ENCODE measurements at places on chromosomes 6 and 20.

- DNase-seq = peak; percentile 87
These were observed at the start of gene ZC3H12D for GRCh38 chr6:149484733-149485700. TSS of gene ZC3H12D (minus strand) at chr6:149485014. CDS start at chr6:149474543, 10,471 bp downstream.

GRCh38 chr6:69936674-69937363 is 70.5 kb downstream of the COL19A1 start:
- no peak for DNase-seq

DNA sequence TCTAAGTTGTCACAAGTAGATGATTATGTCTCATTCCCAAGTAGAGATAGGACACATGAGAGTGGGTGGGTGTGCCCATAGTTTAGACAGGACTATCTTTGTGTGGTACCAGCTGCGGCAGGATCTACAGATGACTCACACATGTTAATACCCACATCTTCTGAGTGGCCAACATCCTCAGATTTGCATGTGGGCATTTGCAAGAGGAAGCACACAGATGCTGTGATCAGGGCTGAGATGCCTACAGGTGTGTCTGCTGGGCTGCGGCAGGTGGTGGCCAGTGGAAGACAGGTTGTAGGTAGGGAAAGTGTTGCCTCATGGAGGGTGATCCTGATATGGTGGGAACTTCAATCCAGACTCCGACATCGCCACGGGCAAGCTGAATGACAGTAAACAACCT is 50.8 kb downstream of the UTRN start:
- DNase-seq = no peak

- no peak for DNase-seq
These were observed 109.0 kb upstream of the FLRT3 start for GRCh38 chr20:14446446-14446845.

DNA sequence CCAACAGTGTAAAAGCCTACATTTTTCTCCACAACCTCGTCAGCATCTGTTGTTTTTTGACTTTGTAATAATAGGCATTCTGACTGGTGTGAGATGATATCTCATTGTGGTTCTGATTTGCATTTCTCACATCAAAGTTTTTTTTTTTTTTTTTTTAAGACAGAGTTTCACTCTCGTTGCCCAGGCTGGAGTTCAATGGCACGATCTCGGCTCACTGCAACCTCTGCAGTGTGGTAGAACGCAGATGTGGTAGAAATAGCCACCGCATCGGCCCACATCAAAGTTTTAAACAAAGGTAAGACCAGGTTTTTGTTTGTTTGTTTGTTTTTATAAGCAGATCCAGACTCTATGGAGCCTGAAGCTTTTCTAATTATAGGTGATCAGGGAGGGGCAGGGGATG is 12.7 kb upstream of the PPP1R3G start:
- DNase-seq = no peak

- DNase-seq = peak; percentile 23
These were observed 190.3 kb downstream of the TENT5A start for GRCh38 chr6:81562169-81562568.

DNA sequence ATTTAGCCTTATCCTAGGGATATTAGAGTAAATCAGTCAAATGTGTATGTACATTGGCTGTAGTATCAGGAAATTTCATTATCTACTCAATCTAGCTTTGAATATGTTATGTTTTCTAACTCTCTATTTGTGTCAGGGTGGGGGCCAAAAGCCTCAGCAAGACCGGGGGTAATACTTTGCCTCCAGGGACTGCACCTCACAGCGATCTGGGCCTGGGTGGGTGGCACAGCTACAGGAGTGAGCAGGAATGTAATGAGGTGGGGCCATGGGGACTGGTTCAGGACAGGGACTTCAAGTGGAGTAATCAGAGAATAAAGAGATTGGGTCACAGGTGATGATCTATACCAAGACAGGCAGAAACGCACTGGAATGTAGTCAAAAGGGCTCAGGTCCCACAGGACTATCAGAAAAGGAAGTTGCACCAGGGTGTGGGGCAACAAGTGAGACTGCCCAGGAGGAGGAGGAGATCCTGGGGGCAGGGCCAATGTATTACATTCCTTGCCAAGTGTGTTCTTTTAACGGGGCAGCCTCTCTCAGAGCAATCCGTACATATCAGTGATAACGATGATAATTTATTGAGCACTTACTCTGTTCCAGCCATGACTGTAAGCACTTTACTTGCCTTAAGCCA is 54.0 kb downstream of the PIGU start:
- DNase-seq = no peak

DNA sequence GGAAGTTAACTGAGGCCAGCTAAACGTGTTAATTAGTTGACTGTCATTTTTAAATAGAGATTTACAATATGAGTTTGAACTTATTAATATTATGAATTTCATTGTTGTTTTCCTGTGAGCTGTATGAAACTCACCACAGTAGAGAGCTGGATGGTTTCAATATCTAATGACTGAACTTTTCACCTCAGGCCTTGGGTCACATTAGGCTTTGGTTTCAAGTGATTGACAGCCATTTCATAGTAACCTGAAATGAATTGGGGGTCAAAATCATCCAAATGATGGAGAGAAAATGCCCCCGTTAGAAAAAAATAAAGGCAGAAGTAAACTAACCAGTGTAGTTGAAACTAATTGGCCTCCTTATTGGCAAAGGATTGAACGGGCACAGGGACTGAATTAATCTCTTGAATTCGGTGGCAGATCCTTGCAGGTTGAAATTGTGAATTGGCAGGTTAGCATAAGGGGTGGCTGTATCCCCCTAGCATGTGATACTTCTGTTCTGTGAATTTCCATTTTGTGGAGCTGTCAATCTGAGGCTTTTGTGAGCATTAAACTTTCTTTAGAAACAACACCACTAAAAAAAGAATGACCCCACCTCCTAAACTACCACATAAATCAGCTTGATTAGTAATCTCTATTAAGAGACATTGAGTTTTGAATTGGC is 155.1 kb upstream of the MMS22L start:
- DNase-seq = no peak

- DNase-seq = no peak
These were observed 71.5 kb downstream of the PSMG4 start for GRCh38 chr6:3330199-3330598.

DNA sequence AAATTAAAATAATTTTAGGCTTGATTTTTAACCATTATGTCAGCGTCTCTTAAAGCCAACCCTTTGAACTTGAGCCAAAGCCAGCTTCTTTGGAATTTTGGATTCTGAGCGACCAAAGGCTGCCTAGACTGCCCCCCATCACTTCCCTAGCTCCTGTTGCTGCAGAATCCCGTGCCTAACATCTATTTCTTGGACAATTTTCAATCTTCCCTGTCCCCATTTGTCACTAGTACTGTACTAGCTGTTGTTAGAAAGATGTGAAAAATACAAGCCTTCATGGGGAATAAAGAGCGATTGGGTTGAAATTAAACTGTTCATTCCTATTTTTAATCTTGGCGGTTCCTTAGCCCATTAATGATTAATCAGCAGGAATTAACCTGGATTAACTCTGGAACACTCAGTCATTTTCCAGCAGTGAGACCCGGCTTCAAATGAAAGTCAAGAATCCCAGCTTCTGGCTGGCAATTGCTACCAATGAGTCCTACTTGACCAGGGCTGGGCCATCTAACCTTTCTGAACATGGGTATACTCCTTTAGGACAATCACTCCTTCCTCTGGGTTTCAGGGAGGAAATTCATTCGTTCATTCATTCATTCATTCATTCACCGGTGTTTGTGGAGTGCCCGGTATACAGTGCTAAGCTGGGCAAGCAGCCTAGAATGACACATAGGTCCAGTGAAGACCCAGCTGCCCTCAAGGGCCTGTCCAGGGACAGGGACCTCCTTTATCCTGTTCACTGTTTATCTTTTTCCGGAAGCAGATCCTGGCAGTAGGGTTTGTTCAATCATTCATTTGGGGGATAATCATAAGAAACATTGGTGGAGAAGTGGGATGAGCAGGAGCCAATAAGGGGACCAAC is 1.4 kb upstream of the RRBP1 start:
- no peak for DNase-seq

DNA sequence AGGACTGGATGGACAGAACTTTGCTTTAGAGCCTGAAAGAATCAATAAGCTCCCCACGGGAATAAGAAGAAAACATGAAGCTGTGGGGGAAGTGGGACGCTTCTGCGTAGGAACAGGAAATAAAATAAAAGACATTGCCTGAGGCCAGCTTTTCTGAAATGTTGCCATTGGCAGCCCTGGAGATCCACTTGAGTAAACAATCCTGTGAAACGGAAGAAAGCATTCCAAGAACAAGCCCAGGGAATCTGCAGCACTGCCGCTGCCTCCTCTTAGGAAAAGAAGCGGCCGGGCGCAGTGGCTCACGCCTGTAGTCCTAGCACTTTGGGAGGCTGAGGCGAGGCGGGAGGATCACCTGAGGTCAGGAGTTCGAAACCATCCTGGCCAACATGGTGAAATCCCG is 182.3 kb upstream of the RALGAPA2 start:
- no peak for DNase-seq

- no peak for DNase-seq
These were observed 236.4 kb upstream of the PRDM1 start for GRCh38 chr6:105849746-105850145.

- no peak for DNase-seq
These were observed 5.9 kb downstream of the SRSF12 start for GRCh38 chr6:89111933-89112332.

DNA sequence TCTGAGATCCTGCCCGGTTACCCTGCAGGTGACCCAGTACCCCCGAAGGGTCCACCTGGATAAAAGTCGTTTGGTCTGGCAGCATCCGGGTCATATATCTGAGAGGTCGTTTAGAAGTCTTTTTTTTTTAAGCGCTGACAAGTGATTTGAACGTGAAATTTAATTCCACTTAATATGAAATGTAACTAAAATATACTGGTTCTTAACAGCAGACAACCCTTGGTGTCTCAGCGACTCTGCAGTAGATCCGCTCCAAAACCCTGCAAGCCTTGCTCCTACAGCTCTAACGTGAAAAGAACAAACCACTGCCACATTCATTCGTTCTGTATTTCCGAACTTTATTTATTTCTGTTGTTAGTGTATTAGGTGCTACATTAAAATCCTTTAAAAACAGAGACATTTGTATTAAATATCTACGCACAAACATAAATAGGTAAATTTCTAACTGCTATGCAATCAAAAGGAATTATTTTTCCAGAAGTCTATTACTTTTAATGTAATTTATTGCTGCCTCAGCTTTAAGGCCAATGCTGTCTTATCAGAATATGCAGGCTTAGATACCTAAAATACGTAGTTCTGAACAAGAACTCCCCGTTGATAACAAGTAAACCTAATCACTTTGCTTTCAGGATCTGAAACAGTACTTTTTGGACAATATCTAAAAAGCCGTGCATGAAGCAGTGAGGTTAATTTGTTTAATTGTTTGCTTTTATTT is 33.5 kb upstream of the TCF21 start:
- DNase-seq = no peak

DNA sequence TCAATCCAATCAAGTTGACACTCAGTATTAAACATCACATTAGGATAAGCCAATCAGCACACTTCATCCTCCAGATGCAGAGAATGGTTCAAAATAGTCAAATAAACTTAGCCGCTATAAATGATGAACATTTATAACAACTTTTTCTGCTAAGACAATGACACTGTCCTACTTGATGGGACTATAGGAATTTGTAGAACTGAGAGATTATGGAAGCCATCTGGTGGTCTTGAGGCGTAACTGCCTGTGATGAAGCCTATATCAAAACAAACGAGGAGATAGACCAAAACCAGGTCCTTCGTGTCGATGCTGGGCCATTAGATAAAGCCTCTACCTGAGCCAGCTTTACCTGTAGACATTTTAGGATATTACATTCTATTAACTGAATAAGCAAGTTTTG is 631.1 kb downstream of the COL12A1 start:
- peak; percentile 19 for DNase-seq

GRCh38 chr6:151695156-151695555 is 112.3 kb upstream of the ESR1 start:
- no peak for DNase-seq

- DNase-seq = no peak
These were observed 4.8 kb downstream of the MICAL1 start for GRCh38 chr6:109450801-109451200.

DNA sequence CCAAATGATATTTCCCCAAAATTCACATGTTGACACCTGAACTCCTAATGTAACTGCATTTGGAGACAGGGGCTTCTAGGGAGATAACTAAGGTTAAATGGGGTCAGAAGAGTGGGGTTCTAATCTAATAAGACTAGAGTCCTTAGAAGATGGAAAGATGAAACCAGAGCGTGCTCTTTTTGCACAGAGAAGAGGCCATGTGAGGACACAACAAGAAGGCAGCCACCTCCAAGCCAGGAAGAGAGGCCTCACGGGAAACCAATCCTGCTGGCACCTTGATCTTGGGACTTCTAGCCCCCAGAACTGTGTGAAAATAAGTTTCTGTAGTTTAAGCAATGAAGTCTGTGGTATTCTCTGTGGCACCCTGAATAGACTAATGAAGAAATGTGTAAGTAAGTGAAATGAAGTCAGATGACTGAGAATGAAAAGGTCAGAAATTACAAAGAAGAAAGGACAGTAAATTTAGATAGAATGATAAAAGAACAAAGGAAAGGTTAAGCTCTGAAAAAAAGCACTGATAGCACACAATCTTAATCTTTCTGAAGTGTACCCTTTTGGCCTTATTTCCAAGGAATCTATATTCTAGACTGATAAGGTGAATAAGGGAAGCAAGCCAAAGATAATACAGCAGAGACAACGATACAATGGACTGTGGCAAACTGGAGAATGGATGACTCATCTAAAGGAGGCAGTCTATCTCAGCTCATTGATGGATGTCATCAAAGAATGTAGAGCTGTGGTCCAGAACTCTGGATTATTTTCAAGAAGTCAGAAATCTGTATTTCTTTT is 110.4 kb downstream of the MYB start:
- DNase-seq = no peak

DNA sequence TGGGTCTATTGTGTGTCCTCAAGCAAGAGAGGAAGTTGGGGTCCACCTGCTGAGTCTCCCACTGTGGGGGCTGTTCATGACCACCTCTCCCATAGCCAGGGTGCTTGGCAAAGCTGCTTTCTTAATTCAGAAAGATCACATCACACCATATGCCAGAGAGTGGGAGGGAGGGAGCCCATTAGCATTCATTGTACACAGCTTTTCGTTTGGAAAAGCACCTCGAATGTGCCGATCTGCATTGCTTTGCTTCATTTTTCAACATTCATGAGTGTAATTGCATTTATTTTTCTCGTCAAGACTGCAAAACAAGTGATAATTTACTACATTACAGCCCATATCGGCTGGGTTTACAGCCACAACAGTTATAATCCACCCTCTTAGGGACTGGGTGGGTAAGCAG is 327.3 kb downstream of the PTPRT start:
- no peak for DNase-seq

- DNase-seq = no peak
These were observed 184.3 kb downstream of the JARID2 start for GRCh38 chr6:15430186-15430585.

GRCh38 chr20:63531686-63532448 is 5.3 kb downstream of the PTK6 start:
- DNase-seq = no peak

DNA sequence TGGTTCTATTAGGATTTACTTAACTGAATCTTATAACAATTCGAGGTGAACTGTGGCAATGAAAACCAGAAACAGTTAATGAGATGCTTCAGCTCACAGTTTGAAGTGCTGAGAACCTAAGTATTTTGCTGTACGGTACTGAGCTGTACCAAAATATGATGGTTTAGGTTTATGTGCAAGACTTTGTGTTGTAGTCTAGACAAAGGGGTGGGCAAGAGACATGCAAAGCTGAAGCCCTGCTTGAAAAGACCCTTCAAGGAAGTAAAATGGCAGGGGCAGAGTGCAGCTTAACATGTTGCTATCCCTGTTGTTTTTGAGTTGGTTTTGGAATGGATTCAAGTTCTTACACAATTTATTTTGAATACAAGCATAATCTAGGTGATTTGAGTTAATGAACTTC is 54.0 kb downstream of the RNF182 start:
- DNase-seq = no peak

All from HuH-7 (cell line).